ENCODE measurements at places on chromosomes 3 and 15.

GRCh38 chr15:65766422-65767263 lies 25.4 kb downstream of the DENND4A start:
- no peak for DNase-seq

DNA sequence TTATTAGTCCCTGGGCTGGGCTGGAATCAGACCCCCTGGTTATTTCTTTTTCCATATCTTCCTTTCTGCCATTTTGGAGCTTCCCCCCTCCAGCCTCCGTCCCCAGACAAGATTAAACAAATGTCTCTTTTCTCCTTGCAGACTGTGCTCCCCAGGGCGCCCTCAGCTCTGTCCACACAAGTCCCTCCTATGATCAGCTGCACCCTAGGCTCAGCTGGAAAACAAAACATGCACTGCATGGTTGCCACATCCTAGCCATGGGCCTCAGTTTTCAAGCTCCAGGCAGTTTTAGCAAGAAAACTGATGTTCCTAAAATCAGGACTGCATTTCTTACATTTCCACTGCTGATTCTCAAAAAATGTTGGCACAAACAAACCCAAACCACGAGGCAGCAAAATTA lies 23.5 kb upstream of the RFTN1 start:
- DNase-seq = no peak

DNA sequence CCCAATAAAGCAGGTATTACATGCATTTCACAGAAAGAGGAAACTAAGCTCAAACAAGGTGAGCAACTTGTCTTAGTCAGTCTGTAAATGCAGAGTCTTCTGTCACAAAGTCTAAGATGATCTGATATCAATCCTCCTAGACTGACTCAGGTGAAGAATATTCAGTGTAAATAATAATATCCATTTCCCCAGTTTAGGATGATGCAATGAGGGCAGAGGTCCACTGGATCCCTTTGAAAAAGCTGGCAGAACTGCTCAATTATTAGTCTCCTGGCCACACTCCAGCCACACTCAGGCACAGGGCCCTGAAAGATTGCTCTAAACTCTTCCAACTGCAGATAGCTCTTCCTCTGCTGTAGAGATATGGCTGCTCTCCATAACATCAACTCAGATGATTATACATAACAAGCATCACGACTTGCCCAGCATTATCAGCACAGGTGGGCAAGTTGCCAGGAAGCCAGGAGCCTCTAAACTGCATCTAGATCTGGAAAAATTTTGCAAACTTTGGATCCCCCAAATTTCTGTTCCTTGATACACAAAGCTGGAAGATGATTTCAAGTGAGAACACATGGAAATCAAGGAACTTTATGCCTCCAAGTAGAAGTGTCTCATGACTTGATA lies 129.8 kb upstream of the CPNE4 start:
- DNase-seq = no peak

GRCh38 chr3:58679974-58680666 lies 13.5 kb upstream of the FAM3D start:
- no peak for DNase-seq

- no peak for DNase-seq
These were observed 37.0 kb upstream of the CDCP1 start for GRCh38 chr3:45182915-45183871.

DNA sequence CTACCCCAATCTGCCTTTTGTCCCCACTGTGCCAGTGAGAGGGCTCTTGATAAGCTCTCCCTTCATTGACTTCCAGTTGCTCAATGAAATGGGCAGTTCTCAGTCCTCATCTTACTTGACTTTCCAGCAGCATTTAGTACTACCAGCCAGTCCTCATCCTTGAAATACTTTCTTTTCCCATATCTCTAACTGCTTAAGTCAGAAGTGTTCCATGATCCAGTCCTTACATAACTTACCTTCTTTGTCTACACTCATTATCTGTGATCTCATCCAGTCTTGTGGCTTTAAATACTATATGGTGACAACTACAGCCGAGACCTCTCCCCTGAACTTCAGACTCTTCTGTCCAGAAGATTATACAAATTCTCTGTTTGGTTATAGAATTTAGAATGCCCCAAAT lies 28.7 kb downstream of the RARRES1 start:
- no peak for DNase-seq

DNA sequence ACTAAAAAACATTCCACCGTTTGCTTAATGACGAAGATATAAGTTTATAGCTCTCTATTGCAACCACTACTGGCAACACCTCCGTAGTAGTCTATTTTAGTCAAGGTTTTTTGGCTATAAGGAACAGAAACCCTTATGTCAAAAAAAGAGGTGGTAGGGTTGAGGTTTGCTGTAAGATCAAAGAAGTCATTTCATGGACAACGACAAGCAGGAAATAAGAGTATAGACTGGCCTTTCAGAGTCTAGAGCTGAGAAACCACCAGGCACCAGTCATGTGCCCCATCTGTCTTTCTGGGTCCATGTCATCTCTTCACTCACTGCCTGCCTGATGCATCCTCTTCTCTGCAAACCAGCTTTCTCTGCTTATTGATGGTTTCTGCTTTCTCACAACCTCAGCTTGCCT lies 42.7 kb downstream of the THBS1 start:
- DNase-seq = no peak

- DNase-seq = no peak
These were observed 19.5 kb downstream of the PSTPIP1 start for GRCh38 chr15:77014132-77015081.

- DNase-seq = no peak
These were observed 61.3 kb upstream of the VGLL4 start for GRCh38 chr3:11705049-11705448.

DNA sequence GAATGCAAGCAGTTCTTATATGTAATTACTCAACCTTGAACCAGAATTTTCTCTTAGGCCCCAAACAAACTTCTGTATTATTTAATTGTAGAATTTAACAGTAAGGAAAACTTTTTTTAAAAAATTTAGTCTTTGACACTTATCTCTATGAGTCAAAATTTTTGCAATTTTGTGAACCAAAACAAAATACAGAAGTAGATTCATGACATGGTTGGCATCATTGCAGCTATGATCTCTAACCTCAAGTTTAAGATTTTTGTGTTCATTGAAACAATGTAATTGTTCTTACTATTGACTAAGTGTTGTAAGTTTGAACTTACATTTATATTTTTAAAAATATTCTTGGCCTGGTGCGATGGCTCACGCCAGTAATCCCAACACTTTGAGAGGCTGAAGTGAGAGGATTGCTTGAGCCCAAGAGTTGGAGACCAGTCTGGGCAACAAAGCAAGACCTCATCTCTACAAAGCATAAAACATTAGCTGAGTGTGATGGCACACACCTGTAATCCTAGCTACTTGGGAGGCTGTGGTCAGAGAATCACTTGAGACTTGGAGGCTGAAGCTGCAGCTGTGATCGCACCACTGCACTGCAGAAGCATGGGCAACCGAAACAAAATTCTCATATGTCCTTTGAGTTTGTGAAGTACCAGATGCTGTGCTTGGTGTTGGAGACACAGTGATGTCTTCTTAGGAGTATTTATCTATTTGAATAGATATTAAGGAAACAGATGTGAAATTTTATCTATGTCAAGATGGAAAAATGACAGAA lies 39.7 kb downstream of the STT3B start:
- no peak for DNase-seq

GRCh38 chr3:123802007-123802625 lies 82.0 kb downstream of the MYLK start:
- no peak for DNase-seq

GRCh38 chr15:43258781-43259180 lies 7.9 kb downstream of the TGM5 start:
- no peak for DNase-seq

DNA sequence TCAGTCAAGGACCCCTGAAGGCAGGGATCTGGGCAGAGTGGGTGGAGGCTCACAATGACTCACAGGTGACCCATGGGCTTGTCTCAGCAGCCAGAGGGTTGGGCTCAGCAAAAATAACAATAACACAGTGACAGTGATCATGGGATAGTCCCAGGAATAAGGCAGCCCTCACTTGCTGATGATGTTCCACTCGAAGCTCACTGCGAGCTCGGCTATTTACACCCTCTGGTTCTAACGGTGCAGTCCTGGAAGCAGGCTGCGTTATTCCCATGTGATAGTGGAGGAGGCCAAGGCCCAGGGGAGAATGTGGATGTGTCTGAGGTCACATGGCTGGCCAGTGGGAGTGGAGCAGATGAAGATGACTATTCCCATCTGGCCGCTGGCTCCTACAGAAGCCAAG lies 16.2 kb downstream of the CCDC33 start:
- DNase-seq = no peak

DNA sequence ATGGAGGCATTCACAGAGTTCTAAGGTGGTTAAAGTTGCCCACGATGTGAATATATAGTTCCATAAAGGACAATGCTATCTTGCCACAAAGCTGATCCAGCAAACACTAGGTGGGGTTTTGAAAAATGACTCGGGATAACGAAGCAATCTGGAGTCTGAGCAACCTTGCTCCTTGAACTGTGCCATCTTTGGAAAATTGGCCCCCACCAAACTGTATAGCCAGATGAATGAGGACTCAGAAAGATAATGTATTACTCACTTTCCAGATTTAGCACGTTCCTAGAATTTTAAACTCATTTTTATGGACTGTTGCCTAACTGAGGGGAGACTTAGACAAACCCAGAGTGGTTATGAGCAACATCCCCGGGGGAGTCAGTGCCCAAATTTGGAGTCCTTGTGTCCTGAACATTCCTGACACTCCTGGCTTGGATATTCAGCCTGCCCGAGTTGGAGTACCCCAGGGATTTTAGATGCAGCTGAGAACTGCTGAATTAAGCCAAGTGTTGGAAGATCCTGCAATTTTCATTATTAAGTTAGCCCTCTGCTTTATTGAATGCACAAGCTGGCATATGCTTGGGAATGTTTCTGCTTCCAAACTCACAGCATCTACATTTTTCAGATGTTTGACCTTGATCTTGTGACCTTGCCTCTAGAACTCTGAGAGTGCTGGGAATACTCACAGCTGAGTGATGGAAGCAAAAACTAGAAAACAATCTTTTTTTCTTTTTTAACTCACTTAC lies 8.8 kb upstream of the MAGI1 start:
- no peak for DNase-seq

DNA sequence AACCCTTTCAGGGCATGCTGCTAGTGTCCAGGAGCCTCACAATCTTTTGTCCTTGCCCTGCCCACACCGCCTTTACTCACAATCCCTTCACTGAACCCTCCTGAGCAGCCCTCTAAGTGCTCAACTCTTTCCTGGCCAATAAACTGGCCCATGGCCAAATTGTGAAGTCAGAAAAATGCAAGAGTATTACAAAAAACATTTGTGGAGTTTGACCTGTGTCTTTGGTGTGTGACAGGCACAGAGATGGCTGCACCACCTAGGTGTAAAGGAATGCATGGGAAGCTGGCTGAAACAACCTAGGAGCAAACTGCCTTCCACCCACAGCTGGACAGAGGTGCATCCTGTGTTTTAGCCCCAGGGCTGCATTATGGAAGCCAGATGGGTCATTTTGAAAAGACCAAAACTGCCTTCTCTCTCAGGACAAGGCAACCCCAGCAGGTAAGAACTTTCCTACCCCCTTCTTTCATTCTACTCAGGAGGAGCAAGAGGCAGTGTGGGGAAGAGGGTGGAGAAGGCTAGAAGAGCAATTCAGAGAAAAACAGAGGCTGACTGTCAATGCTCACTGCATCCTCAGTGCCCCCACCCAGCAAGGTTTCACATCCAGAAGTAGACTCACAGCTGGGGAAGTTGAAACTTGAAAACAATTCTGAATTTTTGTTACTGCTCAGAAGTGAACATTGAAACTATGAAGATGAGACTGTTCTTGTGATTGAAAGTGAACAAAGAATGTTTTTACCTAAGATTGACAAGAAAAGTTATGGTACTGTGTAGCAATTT lies 78.6 kb downstream of the TRIM42 start:
- no peak for DNase-seq

DNA sequence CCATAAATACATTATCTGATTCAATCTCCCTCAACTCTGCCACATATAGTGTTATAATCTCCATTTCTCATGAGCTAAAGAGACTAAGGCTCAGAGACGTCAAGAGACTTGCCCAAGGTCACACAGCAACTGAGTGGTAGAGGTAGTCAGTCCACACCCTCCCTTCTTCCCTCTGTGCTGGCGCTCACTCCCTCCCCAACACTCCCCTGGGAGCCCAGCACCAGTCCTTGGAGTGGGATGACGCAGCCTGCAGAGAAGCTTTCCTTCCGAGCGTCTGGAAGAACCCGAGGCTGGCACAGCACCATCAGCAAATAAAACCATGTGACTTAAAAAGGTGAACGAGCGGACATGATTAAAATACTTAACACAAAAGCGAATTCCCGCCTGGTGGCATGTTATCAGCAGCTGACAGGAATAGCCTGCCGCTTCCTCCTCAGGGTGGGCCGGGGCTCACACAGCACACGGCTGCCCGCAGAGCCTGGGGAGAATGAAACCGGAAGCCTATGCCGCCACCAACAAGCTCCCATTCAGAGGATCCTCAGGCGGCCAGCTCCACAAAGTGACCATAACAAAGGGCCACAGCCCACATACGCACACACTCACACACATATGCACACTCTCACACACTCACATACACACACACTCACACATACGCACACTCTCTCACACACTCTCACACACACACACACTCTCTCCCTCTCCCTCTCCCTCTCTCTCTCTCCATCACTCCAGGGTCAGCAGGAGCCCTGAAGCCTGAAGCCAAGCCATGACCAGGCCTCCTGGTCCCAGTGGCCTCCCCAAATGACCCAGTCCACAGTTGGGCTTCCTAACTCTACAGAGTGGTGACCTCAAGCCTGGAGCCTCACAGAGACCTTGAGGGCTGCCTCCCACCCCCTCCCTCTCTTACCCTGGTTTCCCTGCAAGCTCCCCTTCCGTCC lies 120.5 kb downstream of the XXYLT1 start:
- no peak for DNase-seq

- DNase-seq = no peak
These were observed 27.6 kb downstream of the KLHL18 start for GRCh38 chr3:47310391-47310790.

Data from stimulated activated CD4-positive, alpha-beta T cell treated with anti-CD3 and anti-CD28 coated beads, Interleukin-15, amount 100 ng/mL, for 1 hour (primary cell).